Myocyte (in vitro differentiated cells): ENCODE measurements at places on chromosomes 5 and 9.
A peak's percentile ranks its signal among the peaks of the same experiment; 100 is the strongest.

- DNase-seq = no peak
These were observed 490.5 kb upstream of the ZNF608 start for GRCh38 chr5:125236981-125237380.

DNA sequence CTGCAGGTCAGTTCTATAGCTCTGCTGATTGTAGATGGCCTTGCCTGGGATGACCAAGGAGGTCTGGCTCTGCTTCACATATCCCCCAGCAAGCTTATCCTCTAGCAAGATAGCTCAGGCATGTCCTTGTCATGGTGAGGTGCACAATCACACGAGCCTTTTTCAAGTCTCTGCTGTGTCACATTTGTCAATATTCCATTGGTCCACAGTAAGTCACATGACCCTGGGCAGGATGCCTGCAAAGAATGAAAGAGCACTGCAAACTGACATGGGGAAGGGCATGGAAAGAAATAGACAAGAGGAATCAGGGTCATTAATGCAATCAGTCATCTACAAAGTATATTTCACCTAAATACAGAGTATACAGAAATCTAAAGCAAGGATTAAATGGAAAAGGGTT lies 142.0 kb downstream of the RORB start:
- DNase-seq = no peak

GRCh38 chr9:124290743-124291554 lies 33.2 kb downstream of the NEK6 start:
- no peak for DNase-seq

DNA sequence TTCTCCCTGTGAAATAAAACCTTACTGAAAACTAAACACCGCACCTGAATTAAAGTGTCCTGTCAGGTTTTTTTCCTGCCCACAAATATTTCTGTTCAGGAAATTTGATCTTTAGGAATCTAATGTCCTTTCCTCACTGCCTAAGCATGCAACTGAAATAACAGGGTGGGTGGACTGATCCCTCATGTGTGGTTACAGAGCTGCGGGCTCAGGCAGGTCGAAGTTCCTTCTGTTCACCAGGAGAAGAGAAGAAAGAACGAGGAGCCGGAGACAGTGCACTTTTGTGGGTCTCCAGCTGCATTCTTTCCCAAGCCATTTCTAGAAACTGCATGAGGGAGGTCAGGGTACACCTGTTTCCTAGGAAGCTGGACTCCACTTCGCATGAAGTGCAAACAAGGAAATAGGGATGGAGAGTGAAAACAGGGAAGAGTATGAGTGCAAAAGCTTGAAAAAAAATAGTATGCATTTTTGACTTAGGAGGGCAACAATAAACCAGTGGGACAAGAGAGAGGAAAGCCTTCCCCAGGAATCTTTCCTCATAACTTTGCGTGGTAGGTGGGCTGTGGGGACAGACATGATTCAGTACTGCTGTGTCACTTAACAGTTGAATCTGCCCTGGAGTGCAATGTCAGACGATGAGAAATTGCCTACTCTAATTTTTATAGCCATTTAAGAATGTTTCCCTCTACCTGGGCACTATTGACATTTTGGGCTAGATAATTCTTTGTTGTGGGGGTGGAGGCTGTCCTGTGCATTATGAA lies 60.3 kb downstream of the GCNT1 start:
- DNase-seq = peak; percentile 74

DNA sequence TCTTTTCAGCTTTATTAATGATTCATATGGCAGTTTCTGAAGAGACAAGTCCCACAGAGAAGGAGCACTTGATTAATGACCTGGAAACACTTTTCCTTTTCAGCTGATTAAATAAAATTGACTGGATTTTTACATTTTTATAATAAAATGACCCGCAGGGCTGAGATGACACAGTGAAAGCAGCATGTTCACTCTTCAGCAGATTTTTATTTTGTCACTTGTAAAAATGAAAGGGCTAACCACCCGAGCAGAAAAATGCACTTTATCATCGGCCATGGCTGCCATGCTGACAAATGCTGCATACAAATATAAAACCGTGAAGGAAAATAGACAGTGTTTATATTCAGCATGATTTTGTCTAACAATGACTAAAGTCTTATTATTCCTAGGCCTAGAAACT lies 321.6 kb upstream of the ITGA1 start:
- DNase-seq = no peak

DNA sequence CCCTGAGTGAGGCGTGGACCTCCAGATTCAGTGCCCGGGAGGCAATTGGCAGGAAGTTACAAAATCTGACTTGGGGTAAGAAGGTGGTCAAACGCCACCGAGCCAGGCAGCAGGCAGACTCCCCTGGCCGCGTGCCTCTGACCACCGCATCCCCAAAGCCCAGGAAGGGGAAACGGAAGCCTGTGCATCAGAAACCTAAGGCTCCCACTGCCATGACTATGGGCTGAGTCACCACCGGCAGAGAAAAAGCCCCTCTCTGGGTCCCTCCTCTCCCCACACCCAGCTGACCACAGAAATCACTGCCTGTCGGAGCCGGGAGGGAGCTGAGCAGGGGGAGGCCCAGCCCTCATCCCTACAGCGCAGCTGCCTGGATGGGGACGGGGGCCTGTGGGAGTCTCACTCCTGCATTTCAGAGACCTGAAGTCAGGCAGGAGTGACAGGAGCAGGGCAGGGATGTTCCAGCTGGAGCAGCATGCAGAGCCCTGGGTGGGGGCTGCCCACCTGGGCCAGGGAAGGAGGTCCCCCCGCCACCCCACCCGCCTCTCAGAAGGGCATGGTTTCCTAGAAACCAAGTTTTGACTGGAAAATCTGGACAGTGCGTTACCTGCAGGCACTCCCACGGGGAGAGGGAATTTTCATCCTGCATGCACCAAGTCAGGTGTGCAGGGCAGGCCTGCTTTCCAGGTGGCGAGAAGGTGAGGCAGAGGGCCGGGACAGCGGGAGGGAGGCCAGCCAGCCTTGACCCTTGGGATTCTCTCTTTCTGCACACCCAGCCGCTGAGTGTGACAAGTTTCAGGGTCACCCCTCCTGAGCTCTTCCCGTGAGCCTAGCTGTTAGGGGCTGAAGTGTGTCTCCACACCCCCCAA lies 68.2 kb downstream of the LRSAM1 start:
- peak; percentile 99 for DNase-seq

DNA sequence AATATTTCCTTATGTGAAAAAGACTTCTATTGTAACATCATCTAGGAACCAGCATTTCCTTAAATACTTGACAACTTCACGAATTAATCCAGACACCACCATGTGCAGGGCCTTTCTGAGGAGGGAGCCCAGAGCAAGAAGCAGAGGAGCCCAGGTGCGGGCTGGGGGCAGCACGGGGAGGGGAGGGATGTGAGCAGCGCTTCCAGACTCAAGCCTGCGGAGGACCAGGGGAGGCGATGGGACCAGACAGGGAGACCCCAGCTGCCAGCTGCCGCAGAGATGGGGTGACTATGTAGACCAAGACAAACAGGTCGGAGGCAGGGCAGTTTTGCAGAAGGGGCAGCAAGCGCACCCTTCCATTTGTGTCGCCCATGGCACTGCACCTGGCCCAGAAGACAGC lies 596.1 kb downstream of the IRX1 start:
- no peak for DNase-seq

DNA sequence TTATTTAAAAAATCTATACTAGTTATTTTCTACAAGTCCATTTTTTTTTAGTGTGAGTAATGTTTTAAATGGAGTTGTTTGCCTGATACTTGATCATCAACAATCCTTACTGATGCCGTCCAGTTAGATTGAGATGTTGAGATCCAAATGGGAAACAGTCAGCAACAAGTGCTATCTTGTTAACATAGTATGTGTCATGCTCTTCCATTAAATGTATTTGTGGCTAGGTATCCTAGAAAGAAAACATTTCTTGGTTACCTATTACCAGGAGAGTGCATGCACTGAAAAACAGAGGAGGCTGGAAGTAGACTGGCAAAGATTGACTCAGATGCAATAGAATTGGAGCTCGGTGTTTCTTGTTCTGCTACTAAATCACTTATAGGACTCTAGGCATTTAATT lies 123.4 kb upstream of the MAN2A1 start:
- no peak for DNase-seq

DNA sequence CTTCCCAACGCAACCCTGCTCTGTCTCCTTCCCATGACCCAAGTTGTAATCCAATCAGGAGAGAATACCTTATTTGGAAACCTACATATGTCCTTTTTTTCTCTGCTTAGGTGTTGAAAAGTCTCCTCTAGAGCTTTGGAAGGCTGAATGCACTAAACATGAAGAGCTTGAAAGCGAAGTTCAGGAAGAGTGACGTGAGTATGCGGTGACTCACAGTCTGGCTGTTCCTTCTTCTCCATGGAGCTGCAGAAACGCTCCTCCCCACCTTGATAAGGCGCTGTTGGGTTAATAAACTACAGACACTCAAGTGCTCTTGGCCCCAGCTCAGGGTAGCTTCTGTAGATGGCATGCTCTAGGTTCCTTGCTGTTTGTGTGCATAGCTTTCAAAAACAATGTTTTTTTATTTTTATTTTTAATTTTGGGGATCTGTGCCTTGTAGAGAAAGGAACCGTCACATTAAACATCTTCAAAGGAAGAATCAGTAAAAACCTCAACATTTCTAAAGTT lies 30.7 kb downstream of the RAI14 start:
- DNase-seq = peak; percentile 67

DNA sequence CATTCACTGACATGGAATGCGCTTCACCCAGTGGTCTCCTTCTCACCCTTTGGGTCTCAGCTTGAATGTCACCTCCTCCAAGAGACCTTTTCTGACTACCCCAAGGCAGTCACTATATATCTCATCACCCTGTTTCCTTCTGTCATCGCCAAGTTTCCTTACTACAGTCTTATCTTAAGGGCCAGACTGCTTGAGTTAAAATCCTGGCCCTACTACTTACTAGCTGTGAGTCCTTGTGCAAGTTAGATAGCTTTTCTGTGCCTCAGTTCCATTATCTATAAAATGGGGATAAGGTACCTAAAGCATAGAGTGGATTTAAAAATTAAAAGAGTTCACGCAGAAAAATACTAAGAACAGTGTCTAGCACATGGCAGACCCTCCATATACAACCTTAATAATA lies 132.4 kb downstream of the GABBR2 start:
- DNase-seq = no peak

DNA sequence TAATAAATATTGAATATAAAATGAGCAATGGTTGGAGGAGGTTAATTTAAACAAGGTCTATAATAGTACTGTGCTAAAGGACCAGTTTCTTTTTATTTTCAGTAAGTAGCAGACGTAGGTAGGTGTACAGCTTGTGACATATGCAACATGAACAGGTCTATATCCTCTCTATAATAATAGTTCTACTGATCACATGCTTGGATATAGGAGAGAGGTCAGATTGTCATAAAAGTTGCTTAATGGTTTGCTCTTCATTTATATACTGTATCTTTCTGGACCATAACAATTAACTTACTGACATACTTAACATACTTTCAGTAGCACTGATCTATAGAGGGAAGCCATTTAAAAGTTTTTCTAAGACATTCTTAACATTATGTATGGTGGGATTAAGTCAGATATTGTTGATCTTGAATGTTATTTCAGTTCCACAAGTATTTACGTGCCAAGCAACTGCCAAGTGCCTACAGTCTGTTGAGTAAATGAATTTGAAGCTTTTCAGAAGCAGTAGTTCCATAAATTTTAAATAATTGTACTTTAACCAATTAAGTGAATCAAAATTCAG lies 68.0 kb downstream of the DENND4C start:
- no peak for DNase-seq

DNA sequence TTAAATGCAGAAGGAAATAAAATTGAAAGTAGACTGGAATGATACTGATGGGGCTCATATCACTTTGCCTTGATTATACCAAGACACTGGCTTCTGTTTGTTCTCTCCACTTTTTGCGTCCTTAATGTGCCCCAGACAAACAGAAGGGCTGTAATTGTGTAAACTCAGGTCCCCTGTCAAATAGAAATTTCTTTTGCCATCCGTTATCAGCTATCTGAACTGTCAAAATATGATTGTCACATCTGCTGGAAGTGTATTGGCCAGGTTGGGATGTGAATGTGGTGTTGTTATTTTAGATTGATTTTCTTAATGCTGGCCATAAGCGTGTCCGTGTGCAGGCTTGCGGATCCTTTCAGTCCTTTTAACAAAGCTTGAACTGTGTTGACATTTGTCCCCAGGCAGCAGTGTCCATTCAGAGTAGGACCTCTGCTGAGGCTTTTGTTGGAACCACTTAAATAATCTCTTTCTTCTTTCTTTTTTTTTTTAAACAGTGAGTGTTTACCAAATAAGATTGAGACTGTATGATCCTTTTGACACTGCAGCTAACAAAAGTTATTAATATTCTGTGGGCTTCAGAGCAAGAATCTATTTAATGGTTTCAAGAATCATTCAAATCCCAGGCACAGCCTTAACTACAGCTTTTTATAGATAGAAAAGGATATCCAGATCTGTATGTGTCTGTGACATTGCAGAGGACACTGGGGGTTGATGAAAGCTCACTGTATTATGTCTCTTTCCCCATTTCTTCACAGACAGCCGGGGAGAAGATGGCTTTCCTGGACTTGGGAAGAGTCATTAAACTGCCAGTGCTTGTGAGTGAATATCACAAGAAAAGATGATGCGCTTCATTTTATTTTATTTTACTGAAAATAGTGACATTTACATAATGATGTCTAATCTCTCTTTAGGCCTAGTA lies 171.7 kb downstream of the ZNF608 start:
- no peak for DNase-seq

GRCh38 chr5:134554319-134555222 lies 29.1 kb downstream of the JADE2 start:
- no peak for DNase-seq

- DNase-seq = peak; percentile 49
These were observed 16.2 kb downstream of the CDC14B start for GRCh38 chr9:96603305-96604003.

- peak; percentile 55 for DNase-seq
These were observed 35.9 kb downstream of the TGFBR1 start for GRCh38 chr9:99140685-99141314.

DNA sequence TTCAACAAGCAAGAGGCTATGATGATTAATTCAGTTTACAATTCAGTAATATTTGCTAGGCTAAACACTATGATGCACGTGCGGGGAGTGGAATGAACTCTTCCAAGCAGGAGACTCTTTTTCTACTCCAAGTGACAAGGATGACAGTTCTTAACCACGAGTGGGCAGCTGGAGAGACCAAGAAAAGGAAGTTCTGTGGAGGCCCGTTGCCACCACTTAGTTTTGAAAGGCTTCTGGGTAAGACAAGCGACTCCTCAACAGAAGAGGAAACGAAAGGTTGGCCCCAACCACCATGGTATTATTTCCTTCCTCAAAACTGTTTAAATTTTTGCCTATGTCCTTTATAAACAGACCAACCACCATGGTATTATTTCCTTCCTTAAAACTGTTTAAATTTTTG lies 2.8 kb downstream of the DCAF12 start:
- DNase-seq = peak; percentile 47

DNA sequence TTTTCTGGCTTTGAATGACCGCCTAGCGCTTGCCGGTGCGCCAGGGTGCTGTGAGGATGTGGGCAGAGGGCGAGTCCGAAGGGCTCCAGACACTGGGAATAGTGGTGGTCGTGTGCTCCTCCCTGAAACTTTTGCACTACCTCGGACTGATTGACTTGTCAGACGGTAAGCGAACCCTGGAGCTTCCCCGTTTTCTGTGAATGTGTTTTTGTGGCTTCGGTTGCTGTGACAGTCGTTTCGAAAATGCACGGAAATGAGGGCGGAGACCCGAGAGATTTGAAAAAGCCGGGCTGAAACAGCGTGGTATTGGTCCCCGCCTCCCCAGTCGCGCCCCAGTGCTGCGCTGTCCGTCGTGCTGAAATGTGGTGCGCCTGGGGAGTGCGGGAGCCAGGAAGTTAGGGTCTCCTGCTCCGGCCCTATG lies 102.5 kb upstream of the GABRP start:
- peak; percentile 0 for DNase-seq

- peak; percentile 57 for DNase-seq
These were observed at the start of gene SLC1A1 for GRCh38 chr9:4489919-4490704. Gene SLC1A1 (plus strand): TSS chr9:4490468. CDS start chr9:4490680, 212 bp downstream.
